NCI-H524 treated with DMSO at 0.1 percent for 48 hours (cell line): ENCODE measurements at places on chromosomes 16 and 17.

GRCh38 chr17:40179923-40180659 lies 2.8 kb downstream of the RAPGEFL1 start:
- DNase-seq = no peak

DNA sequence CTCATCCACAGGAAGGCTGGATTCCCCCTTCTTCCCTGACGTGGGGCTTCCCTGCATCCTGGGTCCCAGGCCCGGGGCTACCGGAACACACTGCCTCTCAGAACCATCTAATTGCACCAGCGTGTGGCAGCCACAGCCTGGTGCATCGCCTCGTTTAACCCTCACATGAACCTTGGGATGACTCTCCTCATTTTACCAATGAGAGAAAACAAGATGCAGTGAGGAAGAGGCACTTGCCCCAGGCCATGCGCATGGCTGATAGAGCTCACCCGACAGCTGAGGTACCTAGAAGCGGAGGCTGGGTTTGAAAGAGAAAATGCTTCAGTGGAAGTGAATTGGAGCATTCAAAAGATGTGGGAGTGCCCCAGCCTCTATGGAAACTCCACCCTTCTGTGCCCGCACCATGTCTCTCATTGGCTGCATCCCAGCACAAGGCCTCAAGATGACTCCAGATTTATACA lies 162.3 kb downstream of the KATNIP start:
- DNase-seq = no peak

DNA sequence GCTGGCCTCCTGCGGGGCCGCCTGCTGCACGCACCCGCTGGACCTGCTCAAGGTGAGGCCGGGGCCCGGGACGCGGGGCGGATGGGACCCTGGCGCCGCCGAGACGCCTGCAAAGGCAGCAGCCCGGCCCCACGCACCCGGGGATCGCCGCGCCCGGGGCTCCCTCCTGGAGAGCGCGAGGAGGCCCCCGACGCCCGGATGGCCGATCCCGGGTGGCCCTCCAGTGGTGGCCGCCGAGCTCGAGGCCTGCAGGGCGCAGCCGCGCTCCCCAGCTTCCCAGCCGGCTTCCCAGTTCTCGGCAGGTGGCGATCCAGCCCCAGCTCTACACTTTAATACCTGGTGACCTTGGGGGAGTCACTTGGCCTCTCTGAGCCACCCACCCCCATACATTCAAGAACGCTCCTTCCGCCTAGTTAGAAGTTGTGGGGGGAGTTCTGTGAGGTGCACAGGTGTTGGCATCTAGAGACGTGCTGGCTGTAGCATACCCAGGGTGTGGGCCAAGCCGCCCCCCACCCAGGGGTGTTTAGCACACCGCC lies 452 bp downstream of the SLC25A10 start:
- no peak for DNase-seq

GRCh38 chr17:7606280-7606679 lies 8.4 kb downstream of the FXR2 start:
- no peak for DNase-seq

DNA sequence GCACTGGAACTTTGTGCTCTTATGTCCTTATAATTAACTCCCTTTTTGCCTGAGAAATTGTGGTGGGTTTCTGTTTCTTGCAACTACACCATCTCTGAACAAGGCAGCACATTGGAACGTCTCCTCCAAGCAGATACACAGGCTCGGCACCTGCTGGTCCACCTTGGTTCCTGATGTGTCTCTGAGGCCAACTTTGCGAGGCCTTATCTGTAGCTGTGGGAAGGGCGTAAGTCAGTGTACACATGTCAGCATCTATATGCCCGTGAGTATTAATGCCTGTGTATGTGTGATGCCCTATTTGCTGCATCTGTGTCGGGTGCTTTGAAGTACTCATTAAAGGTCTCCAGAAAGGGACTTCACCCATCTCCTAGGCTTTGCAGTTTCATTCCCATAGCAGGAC lies 17.5 kb downstream of the GP2 start:
- no peak for DNase-seq

DNA sequence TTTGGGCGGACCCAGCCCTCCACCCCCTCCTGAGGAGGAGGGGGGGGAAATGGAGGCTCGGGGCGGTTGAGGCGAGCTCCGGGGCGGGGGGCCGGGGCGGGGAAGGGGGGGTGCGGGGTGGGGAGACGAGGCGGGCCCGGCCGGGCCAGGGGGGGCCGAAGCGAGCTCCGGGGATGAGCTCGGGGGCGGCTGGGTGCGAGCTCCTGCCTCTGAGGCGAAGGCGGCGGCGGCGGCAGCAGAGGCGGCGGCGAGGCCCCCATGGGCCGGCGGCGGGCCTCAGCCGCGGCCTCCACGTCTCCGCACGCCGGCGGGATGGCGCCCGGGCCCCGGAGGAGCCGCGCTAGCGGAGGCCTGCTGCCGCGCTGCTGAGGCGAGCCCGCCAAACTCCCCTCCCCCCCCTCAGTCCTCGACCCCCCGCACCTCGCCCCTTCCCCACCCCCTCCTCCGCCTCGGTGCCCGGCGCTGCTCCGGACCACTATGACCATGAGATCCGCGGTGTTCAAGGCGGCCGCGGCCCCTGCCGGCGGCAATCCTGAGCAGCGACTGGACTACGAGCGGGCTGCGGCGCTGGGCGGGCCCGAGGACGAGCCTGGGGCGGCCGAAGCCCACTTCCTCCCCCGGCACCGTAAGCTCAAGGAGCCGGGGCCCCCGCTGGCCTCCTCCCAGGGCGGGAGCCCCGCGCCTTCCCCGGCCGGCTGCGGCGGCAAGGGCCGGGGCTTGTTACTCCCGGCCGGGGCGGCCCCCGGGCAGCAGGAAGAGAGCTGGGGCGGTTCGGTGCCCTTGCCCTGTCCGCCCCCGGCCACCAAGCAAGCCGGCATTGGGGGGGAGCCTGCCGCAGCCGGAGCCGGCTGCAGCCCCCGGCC lies 596 bp downstream of the MSL1 start:
- DNase-seq = no peak

- no peak for DNase-seq
These were observed 2.3 kb upstream of the ELOB start for GRCh38 chr16:2779151-2779920.

DNA sequence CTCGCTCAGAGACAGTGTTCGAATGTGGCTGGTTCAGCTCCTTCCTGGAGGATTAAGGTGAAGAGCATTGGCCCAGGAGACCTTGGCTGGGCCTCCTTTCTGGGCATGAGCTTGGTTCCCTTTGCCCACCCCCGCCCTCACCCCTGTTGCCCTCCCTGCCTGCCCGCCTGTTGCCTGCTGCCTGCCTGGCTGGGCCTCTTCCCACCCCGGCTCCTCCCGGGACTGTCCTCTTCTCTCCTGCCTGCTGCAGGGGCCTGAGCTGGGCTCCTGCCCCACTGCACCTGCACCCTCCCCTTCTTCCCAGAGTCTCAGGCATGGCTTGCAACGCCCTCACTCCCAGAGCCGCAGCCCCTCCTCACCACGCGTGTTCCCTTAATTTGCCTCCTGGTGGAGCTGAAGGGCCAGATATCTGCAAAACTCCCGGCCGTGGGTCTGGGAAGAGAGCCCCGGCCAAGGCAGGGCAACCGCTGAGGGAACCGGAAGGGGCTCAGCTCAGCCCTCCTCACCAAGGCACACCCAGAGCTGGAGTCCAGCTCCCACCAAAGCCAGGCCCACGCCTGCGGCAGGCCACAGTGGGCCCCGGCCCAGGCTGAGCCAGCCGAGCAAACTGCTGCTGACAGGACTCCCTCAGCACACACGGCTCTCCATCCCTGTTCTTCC lies 31.2 kb downstream of the MNT start:
- no peak for DNase-seq

- DNase-seq = no peak
These were observed 24.6 kb upstream of the RPH3AL start for GRCh38 chr17:376936-377863.

- no peak for DNase-seq
These were observed 109.9 kb downstream of the IRX5 start for GRCh38 chr16:55040366-55041086.

DNA sequence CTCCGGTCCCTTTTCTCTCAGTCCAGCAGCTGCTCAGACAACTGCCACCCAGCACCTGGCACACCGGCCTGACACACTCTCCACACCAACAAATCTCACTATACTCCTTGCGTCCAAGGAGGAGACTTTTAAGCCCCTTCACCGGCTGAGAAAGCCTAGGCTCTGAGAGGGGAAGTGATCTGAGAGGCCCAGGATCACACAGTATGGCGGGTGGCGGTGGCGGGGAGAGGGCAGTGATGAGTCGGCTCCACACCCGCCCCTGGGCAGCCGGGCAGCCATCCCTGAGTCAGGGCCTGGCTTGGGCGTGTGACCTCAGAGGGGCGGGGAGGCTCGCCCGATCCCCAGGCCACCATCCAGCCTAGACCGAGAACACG lies 569 bp downstream of the FLII start:
- DNase-seq = no peak

GRCh38 chr16:79598348-79599181 lies 2.0 kb downstream of the MAF start:
- DNase-seq = peak; percentile 74

GRCh38 chr17:74134991-74135390 lies 68.5 kb upstream of the RPL38 start:
- peak; percentile 36 for DNase-seq

DNA sequence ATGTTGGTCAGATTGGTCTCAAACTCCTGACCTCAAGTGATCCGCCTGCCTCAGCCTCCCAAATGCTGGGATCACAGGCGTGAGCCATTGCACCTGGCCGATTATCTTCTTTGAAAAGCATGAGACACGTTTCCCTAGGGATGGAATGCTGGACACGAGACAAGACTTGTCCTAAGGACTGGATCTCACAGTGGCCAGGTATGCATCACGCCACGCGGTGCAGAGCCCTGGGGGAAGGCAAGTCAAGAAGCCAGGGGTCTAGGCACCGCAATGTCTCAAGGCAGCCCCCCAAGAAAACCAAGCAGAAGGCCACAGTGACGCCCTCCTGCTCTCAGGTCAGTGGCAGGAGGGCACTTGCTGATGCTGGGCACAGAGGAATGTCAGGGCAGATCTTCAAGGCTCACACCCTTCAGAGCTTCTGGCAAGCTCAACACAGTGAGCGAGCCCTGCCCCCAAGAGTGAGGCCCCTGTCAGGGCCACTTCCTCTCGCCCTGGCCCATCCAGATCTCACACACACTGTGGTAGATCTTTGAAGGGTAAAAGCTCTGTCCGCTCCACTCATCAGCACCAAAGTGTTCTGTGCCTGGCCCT lies 134.7 kb downstream of the ZNF778 start:
- DNase-seq = no peak

DNA sequence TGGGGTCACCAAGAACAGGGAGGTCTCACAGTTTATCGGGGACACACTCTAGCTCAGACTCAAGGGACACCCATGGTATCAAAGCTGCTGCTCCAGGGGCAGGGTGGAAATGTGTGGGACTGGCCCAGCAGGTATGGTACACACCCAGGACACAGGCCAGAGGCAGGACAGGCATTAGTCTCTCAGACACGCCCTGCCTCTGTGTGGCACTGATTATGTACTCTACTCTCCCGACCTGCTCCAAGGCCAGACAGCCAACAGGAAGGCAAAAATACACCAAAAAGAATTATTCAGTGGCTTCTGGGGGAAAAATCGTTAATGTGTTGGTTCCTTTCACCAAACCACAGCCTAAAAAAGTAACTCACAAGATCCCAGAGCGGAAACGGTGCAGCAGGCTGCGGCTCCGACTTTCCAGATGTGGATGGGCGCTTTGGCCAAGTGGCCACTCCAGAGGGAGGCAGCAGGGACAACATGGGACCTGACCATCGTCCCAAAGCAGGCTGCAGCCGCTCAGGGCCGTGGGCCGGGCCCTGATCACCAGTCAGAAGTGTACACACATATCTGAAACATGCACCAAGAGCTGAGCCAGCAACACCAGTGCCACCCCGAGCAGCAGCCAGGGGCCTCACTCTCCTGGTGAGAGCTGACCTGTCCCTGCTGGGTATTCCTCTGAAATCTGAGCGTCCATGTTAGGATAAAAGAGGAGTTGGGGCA lies 1.0 kb upstream of the SIRT7 start:
- DNase-seq = no peak

- DNase-seq = no peak
These were observed 45.8 kb upstream of the GSE1 start for GRCh38 chr16:85567101-85567866.

DNA sequence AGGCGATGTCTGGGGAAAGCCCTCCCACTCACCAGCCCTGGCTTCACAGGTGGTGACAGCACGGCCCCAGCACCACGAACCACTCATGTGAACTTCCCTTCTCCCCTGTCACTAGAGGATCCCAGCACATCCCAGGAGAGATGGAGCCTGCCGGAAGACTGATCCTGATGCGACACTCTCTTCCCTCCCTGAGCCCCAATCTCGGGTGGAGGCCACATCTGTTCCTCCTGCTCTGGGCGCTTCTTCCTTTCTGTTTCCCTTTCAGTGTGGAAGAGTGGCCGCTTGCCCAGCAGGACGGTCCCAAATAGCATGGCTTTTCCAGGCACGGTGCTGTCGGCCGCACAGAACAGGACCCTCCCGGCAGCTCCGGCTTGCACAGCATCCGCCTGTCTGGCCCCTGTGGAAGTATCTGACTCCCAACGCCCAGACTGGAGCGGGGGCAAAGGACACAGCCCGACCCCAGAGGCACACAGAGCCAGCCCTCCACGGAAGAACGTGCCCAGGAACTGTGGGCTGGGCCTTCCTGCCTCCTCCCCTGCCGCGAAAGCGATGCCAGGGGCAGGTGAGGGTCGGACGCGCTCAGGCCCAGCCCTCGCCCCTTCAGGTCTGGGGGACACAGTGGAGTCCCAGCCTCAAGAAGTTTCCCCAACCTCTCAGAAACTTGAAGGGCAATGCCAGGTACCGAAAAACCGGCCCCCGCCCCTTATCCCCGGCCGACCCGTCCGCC lies 37.6 kb downstream of the CBFA2T3 start:
- DNase-seq = no peak

DNA sequence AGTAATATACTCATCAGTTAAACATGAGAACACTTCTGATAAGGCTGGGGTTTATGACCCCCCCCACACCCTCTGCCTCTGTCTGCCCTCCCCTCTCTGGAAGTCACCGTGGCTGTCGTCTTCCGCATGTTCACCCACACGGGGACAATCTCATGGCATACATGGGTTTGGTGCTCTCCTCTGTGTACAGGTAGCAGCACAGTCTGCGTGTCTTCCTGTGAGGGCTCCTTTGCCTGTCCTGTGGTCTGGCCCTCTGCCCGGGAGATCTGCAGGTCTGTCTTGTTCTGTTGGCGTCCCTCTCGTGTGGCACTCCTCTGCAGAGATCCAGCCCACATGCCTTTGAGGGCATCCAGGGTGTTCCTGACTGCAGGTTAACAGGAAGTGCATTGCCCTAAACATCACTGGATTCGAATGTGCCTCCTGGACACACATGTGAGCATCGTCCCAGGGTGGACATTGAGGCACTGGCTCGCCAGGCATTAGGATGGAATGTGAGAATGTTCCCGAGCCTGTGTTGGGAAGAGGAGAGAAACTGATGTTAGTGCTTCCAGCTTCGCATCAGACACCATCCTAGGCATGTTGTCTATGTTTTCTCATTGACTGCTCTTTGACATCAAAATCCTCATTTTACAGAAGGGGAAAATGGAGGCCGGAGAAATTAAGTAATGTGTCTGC lies 54.5 kb downstream of the NKD1 start:
- DNase-seq = no peak

GRCh38 chr17:82602986-82603710 lies 45.1 kb downstream of the WDR45B start:
- DNase-seq = no peak

- DNase-seq = no peak
These were observed 37.6 kb upstream of the PIRT start for GRCh38 chr17:10875430-10875851.
